Lower lobe of right lung (tissue), 2 donors: ENCODE measurements at places on chromosomes 16 and 17. TPM values are rescaled to one million over a fixed set of nuclear protein-coding genes. Genes with fewer than 3 reads are reported as not detected.

Gene KCNJ16
- total RNA-seq = 0.62 TPM

- DNase-seq = no peak
Observed at GRCh38 chr16:78091419-78091818, 8.0 kb upstream of the WWOX start.

Gene LUC7L3
- 106 TPM for total RNA-seq

Gene EXOC7
- total RNA-seq = 118 TPM

DNA sequence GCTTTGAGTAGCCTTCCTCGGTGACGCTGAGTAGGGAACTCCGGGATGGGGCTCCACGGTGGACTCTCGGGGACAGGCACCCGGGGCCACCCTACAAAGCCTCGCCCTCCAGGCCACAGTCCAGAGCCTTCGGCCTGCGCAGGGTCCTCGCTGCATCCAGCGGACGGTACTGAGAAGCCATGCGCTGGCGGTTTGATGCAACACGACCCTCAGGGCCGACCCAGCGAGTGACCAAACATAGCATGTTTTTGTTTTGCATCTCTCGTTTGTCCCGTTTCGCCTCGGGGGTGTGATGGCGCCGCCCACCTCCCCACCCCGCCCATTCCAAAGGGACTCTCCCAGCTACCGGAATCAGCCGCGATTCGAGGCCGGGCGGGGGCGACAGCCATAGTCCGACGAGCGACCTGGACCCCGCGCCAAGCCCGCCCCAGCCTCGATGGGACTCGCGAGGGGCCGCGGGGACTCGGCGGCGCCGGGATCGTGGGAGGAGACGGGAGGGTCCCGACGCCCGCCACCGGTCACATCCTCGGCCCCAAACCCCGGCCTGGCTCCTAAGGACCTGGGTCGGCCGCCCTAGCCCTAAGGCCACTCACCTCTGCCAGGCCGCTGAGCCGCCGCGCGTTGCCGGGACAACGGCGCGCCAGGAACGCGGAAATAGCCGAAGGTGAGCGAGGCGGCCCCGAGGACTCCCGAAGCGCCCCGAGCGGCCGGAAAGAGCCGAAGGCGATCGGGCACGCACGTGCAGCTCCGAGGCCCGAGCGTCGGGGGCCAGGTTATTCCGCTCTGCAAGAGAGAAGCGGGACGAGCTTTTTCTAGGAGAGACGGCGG, 1.6 kb downstream of the IFT140 start:
- DNase-seq = peak; percentile 91

GRCh38 chr17:2302778-2303203, 794 bp downstream of the SMG6 start:
- no peak for DNase-seq

GRCh38 chr17:50114849-50115357, 15.1 kb downstream of the SAMD14 start:
- DNase-seq = no peak

DNA sequence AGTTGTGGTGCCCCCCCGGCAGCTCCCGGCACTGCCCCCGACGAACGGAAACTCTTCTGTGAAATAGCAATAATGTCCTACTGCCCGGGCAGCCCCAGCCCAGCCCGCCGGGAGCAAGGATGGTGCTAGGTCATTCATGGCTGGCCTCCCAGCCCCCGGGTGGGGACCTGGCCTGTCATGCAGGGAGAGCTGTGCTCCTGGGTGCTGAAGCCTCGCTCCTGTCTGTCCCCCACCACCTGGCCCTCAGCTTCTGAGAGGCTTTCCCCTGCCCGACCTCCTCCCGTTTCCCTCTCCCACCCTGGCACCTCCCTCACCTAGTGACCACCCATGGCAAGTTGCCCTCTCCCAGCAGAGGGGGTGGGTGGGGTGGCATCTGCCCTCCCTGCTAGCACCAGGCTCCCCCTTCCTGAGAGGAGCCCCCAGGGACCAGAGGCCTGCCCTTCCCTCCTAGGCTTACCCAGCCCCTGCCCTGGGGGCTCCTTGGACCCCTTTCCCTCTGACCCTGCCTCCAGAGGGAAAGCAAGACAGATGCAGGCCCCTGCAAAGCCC, 13.5 kb downstream of the PAM16 start:
- DNase-seq = no peak

DNA sequence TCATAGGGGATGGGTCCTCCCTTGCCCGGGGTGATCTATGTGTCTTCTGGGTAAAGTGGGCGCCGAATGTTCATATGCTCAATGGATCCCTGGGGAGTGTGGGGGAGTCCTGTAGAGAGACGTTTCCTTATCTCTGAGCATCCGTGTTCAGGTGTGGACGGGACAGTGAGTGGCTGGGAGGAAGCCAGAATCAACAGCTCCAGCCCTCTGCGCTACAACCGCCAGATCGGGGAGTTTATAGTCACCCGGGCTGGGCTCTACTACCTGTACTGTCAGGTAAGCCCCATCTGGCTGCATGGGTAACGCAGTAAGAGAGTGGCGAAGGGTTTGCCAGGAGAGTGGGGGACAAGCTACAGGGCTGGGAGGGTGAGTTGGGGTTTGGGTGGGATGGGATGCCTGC, 1.9 kb upstream of the TNFSF13 start:
- DNase-seq = no peak

DNA sequence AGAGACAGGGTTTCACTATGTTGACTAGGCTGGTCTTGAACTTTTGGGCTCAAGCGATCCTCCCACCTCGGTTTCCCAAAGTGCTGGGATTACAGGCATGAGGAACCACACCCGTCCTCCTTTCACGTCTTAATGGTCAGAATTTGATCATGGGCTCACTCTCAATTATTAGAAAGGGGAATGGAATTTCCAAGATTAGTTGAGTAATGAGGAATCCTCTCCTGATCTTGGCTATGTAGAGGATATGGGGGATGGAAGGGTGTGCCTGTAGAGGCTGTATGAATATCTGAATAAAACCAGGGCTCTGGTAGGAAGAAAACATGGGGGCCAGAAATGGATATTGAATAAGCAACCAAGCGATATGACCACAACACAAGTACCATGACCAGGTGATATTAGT, 25.9 kb upstream of the SMURF2 start:
- no peak for DNase-seq

- DNase-seq = no peak
Observed at GRCh38 chr17:962670-963069, 16.9 kb downstream of the NXN start.

Gene NOTUM
- 4.4 TPM for total RNA-seq

DNA sequence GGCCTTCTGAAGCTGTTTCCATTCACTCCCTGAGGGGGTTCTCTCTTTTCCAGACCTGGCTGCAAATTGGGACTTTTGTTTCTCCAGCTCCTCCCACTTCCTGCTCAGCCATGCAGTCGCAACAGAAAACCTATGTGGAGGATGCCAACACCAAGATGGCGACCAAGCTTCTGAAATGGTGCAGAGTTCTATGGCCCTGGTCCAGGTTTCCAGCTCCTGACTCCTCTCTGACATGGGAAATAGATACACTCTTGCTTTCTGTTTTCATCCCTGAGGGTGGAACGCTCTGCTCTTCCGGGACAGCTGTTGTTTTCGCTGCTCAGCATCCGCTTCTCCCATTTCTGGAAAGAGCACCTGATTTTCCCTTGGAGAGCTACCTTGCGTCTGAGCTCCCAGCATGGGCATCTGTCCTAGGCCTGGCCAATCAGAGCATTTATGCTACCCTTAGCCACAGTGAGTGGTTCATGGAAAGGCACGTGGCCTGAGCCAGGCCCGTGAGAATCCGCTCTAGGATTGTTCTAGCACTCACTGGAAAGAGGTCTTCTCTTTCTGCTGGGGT, 8.1 kb downstream of the GPRC5B start:
- DNase-seq = no peak

GRCh38 chr16:49195237-49195548, 86.4 kb downstream of the CBLN1 start:
- DNase-seq = no peak

DNA sequence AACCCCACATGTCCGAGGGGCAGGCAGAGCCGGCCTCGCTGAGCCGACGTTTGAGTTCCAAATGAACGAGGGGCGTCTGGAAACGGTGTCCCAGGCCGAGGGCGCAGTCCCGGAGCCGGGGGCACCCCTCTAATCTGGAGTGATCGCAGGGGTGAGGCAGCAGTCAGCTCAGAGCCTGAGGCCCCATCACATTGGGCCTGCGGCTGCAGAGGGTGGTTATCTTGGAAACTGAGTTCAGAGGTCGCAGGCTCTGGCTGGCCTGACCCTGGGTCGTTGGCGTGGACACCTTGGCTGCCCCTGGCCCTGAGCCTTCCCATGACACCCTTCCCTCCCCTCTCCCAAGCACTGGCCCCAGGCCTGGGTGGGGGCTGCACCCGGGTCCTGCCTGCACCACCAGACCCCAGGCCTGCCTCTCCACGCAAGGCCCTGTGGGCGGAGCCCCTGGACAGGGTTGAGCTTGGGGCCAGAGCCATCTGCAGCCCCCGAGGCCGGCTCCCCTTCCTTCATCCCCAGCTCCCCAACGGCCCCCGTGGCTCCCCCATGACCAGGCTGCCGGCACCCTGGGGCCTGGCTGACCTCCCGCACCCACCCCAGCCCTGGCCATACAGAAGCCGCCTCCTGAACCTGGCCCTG, 45.6 kb downstream of the ZFPM1 start:
- DNase-seq = no peak

Gene COL1A1
- total RNA-seq = 142 TPM

- DNase-seq = no peak
Observed at GRCh38 chr16:67506468-67506867, 22.2 kb upstream of the RIPOR1 start.

DNA sequence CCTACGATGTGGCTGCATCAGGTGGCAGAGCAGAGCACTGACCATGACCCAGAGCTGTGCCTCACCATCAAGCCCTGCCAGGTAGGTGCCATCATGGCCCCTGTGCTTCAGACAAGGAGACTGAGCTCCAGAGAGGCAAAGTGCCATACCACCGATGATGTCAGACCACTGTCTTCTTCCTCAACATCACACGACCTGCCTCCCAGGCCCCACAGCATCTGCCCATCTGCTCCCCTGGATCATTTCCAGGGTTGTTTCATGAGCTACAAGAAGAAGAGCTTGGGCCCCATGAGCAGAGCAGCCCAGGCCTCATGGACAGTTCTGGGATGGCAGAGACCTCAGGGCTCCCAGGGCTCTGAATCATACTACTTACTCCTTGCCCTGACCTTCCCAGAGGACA, 9.9 kb downstream of the XYLT1 start:
- DNase-seq = no peak

DNA sequence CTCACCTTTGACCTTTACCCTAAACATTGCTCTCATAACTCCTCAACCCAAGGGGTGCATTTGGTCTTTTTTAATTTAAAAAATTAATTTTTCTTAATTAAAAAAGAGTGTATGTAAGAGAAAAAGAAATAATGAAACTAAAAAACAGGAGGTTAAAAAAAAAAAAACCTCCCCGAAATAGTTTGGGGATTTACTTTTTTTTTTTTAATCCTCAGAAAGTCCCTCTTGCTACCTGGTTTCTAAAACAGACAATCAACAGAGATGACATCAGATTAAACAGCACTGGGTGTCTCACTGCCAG, 301.3 kb downstream of the SOX9 start:
- no peak for DNase-seq

- DNase-seq = no peak
Observed at GRCh38 chr17:50365649-50366393, 7.2 kb downstream of the MRPL27 start.

Gene ITGA2B
- total RNA-seq = 5.2 TPM

- DNase-seq = no peak
Observed at GRCh38 chr16:85200471-85201278, 88.4 kb upstream of the CIBAR2 start.
